CD4-positive, alpha-beta T cell treated with Interleukin-17A for 4 hours (primary cell): ENCODE measurements at places on chromosomes 11 and 22.

GRCh38 chr11:129308241-129308865 is 67.3 kb upstream of the BARX2 start:
- DNase-seq = no peak

DNA sequence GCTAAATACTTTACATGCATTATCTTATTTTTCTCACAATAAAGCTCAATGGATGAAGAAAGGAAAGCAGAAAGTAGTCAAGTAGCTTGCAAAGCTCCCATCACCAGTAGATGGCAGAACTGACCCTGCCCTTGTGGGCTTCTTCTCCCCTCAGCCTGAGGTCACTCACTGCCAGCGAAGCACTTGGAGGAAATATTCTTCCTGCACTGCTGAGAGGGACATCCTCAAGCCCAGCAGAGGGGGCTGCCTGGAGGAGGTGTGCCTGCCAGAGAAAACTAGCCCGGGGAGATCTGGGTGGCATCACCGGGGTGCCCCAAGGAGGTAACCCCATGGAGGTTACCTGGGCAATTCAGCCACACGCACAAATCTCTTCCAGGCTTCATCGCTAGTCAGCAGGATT is 6.6 kb downstream of the APOL4 start:
- DNase-seq = peak; percentile 44

- no peak for DNase-seq
Observed at GRCh38 chr11:88301488-88302140, 35.9 kb downstream of the CTSC start.

DNA sequence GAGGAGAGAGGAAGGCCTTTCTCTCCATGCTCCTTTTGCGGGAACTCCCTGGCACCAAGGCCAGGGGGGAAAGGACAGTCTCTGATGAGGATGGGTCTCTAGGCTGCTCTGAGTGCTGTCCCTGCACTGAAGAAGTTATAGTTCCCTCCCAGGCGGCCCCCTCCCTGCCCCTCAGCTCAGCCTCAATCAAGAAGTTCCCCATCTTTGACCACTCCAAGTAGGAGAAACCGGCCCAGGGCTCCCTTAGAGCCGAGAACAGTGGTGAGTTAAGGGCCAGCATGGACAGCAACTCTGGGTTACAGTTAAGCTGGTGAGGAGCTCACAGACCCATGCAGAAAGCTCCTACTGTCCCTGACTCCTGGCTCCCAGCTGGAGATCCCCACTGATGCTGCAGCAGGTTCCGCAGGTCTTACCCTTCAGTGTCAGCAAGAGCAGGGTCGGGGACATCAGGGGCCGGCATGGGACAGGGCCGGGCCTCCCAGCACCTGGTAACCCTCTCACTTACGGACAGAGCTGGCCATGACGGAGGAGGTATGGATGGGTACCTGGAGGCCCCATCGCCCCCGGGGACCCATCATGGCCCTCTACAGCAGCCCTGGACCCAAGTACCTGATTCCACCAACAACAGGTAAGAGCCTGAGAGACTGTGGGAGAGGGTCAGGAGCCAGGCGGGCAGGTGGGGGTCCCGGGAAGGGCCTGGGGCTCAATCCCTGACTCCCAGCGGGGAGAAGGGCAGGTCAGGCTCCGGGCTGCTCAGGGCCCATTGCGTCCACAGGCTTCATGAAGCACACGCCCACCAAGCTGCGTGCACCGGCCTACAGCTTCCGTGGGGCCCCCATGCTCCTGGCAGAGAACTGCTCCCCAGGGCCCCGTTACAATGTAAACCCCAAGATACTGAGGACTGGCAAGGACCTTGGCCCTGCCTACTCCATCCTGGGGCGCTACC is 4.2 kb downstream of the SCGB1C1 start:
- peak; percentile 1 for DNase-seq

DNA sequence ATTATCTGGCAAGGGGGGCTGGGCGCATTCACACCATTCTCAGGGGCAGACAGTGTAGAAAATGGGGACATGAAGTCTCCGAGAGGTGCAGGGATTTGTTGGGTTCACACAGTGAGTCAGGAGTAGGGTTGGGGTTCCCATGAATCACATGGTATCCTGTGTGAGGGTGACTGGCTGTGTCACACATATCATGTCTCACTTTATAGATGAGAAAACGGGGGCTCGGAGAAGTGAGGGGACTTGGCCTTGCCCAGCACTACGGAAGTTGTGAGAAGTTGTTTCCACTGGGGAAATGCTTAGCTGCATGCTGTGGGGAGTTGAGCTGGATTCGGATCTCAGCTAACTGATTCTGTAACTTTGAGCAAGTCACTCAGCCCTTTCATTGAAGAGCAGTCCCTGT is 4.2 kb downstream of the GAL3ST3 start:
- no peak for DNase-seq

GRCh38 chr11:116740741-116741140 is 32.0 kb downstream of the BUD13 start:
- DNase-seq = no peak

DNA sequence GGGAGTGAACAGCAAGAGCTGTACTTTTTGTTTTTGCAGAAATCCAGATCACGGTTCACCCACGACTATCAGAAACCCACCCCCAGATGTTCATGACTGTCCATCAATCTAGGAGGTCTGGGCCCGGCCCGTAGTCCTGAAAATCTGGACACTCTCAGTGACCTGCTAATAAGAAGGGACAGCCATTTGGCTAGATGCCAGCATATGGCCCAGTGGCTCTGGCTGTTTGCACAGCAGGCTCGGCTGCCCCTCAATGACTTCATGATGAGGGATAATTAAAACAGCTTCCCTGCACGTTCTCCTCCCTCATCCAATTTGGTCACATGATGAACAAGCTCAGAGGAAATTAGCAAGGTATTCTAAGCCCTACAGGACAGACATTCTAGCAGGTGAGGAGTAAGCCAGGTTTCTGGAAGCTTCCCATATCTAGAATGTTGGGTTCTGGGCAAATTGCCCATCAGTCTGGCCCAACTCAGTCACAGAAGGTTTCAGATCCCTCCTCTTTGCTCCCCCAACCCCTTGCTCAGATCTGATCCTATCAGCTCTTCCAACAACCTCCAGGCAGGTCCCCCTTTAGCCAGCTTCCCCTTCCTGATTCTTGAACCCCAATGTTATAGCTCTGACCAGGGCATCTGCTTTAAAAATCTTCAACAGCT is 397.3 kb downstream of the SHANK2 start:
- no peak for DNase-seq

GRCh38 chr11:118175031-118175992 is 1.1 kb downstream of the SCN2B start:
- no peak for DNase-seq

- no peak for DNase-seq
Observed at GRCh38 chr11:8336356-8337129, 72.9 kb upstream of the LMO1 start.

DNA sequence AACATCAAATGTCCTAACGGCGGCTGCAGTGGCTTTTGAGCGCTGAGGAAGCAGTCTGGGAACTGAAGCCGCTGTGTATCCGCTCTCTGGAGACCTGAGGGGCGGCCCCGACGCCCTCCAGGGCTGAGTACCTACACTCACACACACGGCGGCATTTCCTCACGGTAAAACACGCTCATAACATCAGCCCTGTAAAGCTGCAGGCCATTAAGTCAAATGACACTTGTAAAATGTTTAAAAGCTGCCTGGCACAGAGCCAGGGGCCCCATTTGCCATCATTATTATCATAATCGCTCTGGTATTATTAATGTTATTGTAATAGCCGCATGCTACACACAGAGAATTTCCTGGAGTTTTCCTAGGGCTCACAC is 5.1 kb downstream of the CARS1 start:
- no peak for DNase-seq

DNA sequence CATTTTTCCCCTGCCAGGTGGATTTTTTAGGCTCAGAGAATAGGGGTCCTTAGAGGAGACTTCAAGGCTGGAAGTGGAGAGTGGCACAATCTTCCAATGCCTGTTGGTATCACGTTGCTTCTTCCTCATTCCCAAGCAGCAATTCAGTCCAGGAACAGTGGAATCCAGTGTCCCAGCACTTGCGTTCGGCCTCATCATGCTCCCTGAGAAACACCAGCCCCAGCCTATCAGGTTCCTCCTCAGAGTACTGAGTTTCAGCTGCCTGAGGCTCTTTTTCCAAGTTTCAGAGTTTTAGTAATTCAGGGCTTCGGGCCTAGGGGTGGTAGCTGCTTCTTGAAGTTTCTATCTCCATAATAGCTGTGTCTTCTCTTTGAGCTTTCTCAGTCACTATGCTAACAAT is 31.9 kb upstream of the NRGN start:
- DNase-seq = no peak

DNA sequence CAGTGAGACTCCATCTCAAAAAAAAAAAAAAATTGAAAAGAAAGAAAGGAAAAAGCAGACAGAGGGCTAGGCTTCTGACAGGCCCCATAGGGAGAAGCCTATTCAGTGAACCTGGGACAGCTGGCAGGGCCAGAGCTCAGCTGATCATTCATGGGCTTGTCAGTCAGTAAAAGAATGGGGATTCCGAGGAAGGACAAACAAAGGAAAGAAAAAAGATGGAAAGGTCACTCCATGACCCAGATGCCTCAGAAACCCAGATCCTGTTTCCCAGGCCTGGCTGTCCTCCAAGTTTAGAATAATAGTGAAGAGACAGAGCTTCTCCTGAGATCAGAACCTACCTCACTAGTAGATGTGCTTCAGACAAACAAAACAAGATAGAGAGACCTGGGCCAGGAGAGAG is 34.3 kb upstream of the ASPHD2 start:
- no peak for DNase-seq

DNA sequence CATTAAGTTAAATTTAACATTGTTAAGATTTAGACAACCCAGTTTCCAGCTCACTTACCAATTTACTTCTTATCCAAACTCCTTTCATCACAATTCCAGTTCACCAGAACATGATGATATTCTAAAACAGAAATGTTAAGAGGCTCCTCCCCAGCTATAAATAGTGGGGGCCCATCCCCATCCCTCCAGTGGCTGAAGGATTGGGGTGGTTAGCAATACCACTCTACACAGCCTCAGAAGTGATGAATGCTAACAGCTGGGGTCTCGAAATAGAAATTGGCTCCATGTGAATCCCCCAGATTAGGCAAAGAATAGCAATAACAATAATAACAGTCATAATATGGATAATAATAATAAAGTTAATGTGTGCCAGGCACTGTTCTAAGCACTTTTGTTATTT is 97.9 kb upstream of the NCAM1 start:
- no peak for DNase-seq

GRCh38 chr22:44567846-44568493 is 69.9 kb upstream of the RTL6 start:
- DNase-seq = peak; percentile 60

- DNase-seq = no peak
Observed at GRCh38 chr11:86914865-86915519, 40.2 kb downstream of the FZD4 start.
